GM23248 (cell line): ENCODE measurements at places on chromosomes 5 and 9.
A peak's percentile ranks its signal among the peaks of the same experiment; 100 is the strongest.

GRCh38 chr5:39379693-39380092 is 15.4 kb upstream of the C9 start:
- DNase-seq = no peak

- DNase-seq = no peak
Observed at GRCh38 chr5:180602481-180603075, 11.3 kb upstream of the SCGB3A1 start.

DNA sequence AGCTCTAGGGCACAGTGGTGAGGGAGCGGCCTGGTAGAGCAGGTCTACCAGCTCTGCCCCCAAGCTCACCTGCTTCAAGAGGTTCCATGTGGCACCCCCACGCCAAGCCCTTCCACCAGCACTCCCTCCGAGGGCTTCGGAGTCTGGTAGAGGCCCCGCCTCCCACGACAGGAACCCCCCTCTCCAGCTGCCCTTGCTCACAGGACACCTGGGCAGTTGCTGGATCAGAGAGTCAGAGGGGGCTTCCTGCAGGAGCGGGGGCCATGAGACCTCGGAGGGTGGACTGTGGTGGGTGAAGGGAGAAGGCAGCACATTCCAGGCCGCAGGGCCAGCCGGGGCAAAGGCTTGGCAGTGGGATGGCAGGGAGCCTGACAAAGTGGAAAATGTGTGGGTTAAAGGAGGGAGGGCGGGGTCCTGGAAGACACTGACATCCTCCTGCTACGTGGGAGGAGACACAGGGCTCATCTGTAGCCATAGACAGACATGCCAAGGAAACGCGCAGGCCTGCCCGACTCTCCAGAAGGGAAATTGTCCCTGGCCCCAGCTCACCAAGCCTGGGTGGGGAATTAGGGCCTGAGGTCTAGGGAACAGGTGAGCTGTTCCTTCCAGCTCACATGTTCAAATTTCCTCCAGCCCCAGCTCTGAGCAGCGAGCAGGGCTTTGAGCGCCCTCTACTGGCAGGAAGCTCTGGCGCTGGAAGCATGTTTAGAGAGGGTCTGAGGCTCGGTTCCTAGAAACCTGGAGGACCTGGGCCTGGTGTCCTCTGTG is 74.2 kb downstream of the NTNG2 start:
- DNase-seq = peak; percentile 73

DNA sequence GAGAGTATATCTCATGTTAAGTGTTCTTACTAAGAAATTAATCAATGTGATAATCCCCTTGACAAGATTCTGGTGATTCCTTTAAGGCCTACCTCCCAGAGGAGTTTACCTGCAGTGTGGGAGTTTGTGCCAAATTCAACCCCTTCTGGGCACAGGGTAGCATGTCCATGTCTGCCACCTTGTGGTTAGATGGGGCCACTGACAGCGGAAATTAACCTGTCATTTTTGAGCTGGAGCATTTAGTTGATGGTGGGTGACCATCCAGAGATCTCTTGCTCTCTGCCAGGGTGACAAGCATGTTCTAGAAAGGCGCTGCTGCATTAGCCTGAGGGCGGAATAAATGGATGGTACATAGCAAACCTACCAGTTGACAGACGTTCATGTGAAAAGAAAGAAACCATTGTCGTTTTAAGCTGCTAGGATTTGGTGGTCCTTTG is 132.2 kb downstream of the FBXO4 start:
- peak; percentile 52 for DNase-seq

DNA sequence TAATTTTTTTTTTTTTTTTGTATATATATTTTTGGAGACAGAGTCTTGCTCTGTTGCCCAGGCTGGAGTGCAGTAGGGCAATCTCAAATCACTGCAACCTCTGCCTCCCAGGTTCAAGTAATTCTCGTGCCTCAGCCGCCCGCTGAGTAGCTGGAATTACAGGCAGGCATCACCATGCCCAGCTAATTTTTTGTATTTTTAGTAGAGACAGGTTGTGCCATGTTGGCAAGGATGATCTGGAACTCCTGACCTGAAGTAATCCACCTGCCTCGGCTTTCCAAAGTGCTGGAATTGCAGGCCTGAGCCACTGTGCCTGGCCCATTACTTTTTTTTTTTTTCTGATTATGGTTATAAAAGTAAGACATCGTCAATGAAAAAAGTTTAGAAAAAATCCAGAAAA is 84.0 kb upstream of the LMNB1 start:
- DNase-seq = no peak

- no peak for DNase-seq
Observed at GRCh38 chr9:22105005-22105722, 96.1 kb upstream of the CDKN2B start.
